ENCODE measurements at places on chromosomes 3 and 15.

- no peak for DNase-seq
These were observed 34.5 kb downstream of the ZIC4 start for GRCh38 chr3:147371771-147372340.

DNA sequence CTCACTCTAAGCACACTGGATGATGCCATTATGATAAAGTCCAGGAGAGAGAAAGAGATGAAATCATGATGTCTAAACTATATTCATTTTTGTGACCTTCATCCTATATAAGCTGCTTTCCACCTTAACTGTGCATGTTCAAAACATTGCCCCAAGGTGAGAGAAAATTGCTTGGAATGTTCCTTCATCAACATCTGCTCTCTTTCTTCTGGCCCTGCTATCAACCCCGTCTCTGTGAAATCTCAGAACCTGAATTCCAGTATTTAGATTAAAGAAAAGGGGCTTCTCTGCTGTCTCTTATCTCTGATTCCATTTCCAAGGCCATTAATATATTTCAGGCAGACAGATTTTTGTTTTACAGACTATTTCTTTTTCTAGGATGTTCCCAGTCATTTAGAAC lies 47.3 kb upstream of the PHLDB2 start:
- DNase-seq, result no peak

- DNase-seq, result no peak
These were observed 4.5 kb upstream of the DNAH1 start for GRCh38 chr3:52311576-52312119.

- DNase-seq, result no peak
These were observed 28.6 kb downstream of the DAPK2 start for GRCh38 chr15:64017591-64018163.

DNA sequence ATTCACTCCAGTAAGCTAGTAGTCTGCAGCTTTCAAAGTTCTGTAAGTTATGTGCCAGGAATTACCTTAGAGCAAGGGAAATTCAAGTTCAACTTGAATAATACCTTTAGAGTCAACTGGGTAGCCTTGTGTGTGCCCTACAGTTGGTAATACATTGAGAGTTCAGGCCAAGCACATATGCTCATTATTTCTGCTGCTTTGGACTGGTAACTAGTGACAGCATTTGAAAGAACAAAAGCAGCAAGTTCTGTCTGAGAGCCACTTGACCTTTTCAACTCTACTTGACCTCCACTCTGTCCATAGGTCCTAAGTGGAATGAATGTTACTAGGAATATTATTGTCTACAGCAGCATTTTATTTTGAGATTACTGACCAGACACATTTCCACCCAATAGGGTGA lies 723.5 kb downstream of the NLGN1 start:
- DNase-seq, result no peak

DNA sequence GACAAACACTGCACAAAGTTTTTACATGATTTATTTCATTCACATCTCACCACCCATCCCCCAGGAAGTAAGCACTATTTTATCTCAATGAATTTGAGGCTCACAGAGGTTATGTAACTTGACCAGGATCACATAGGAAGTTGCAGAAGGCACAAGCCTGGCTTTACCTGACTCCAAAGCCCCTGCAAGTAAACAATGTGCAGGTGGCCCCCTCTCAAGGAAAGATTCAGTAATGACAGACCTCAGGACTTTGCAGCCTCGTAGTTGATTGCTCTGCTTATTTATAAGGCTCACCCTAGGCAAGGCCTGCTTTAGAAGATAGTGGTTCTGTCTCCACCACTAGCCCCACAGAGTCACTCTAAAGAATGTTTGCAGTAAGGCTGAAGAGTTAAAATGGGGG lies 79.8 kb upstream of the MDFIC2 start:
- DNase-seq, result no peak

- no peak for DNase-seq
These were observed 140.6 kb upstream of the ABHD17C start for GRCh38 chr15:80554560-80554959.

GRCh38 chr15:48657950-48658591 lies 12.6 kb upstream of the FBN1 start:
- no peak for DNase-seq

GRCh38 chr3:152051501-152052404 lies 178.3 kb downstream of the SUCNR1 start:
- DNase-seq, result no peak

- DNase-seq, result no peak
These were observed 36.2 kb downstream of the FEM1B start for GRCh38 chr15:68313501-68314410.

GRCh38 chr3:124147946-124148345 lies 156.0 kb upstream of the ROPN1 start:
- DNase-seq, result no peak

- no peak for DNase-seq
These were observed 3.6 kb downstream of the STOML1 start for GRCh38 chr15:73988445-73988969.

DNA sequence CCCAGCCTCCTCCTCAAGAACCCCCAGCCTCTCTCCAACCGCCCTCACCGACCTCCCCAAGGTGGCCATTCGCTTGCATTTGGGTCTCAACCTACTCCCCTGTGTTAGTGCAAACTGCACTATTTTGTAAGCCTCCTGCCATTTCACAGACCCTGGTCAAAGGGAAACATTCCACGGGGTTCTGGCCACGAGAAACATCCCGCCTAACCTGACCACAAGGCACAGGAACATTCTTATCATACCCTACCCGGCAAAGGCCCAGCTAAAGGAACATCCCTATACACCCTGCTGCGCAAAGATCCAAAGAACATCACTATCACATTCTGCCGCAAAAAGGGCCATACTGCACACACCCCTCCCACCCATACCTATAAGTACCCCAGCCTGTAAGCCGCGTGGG lies 22.9 kb downstream of the RPSA start:
- DNase-seq, result no peak

DNA sequence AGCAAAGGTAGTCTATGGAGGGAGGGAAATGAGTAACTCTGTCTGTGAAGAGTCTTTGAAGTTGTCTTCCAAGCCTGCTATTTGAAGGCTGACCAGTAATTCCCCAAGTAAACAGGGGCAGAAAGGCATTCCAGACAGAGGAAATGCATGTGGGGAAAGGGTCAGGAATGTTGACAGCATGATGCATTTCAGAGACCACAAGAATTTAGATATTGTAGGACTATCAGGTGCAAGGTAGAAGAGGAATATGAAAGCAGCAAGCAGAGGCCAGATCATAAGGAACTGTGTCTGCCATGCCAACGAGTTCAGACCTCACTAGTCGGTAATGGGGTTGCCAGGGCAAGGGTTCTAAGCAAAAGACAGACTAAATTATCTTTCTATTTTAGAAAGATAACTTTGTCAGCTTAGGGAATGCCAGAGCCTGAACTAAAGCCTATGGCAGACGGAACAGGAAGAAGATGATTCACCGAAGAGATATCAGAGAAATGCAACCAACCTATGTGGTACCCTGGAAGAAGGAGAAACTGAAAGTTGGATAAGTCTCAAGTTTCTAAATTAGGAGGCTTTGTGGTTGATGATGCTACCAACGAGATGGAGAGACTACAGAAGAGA lies 327.0 kb upstream of the RORA start:
- DNase-seq, result no peak

- no peak for DNase-seq
These were observed 26.1 kb downstream of the GASK1A start for GRCh38 chr3:43005253-43005652.

DNA sequence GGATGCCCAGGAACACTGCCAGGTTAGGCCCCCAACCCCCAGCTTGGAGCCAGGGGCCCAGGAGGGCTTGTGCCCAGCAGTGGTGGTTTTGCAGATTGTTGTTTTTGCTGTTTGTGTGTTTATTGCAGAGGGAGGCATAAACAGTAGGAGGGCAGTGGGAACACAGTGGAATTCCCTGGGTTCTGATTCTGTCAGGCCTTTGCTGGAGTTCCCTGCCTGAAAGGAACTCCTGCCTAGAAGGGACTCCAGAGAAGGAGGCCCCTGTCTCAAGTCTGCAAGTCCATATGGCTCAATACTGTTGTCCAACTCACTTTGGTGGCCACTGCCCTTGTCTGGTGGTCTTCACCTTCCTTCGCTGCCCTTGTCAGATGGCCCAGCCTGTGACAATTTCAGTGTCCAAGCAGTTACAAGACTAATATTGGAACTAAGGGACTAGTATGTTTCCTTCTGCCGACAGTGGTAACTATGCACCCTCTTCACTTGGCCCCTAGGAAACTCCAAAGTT lies 47.4 kb upstream of the RAB6B start:
- DNase-seq, result no peak

DNA sequence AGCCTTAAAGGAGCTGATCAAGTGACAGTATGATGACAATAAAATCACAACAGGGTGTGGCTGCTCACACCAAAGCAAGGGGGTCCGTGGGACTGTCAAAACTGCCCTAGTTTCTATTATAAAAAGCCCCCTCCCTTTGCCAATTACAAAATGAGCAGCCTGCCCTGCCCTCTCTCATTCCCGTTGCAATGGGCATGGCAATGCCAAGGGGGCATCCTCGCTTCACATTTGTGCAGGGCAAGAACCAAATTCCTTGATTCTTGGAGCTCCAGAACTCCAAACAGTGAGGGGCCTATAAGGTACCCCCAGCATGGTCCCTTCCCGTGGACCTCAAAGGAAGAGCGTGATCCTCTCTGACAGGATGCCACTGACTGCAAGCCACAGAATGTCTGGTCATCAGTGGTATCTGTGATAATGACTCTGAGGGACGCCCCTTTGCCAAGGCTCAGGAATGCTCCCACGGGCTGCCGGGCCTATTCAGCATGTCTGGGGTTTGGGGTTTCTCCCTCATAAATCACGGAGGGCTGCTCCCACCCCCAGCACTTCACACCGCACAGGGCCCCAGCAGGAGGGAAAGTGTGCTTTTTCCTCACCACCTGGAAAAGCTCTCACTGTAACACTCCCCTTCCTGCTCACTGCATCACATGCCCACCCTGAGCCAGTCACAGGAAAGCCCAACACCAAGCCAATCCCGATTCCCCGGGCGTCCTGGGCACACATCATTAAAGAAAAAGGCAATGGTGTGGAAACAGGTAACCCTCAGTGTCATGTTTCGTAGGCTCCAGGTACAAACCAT lies 105.1 kb upstream of the TRPM1 start:
- no peak for DNase-seq

DNA sequence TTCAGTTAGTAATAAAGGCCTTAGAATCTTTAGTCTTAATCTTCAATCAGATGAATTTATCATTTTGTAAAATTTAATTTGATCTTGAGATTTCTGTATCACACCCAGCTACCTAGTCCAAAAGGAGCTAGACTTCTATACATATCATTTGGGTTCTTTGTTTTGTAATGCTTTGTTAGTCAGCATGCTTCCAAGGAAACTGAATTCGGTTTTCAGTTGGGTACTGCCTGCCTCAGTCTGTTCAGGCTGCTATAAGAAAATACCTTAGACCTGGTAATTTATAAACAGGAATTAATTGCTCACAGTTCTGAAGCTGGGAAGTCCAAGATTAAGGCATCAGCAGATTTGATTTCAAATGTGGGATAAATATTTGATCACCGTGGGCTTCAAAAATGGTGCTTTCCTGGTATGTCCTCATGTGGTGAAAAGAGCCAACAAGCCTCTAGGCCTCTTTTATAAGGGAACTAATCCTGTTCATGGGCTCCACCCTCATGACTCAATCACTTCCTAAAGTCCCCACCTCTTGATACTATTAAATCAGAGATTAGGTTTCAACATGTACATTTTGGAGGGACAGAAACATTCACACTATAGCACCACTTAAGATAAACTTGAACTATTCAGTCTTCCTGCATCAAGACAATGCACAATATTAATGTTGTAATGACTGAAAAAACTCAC lies 800.7 kb downstream of the NAALADL2 start:
- DNase-seq, result no peak

- no peak for DNase-seq
These were observed 9.1 kb downstream of the SLC6A1 start for GRCh38 chr3:11001658-11002021.

DNA sequence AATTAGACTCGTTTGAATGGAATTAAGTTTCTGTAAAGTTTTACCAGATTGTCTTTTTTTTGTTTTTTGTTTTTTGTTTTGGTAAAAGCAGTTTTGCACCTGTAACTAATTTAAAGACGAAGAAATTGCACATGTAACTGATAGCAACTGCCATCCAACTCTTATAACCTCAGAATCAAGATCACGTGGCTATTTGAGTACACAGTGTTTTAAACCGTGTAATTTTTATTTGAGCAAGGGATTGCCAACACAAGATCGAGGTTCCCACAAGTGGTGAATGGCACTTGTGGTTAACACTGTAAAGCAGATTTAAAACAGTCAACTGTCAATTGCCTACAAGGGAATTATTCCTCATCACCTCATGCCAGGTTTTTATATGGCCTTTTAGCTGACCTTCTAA lies 67.3 kb downstream of the PPARG start:
- DNase-seq, result no peak

GRCh38 chr3:168981396-168981795 lies 682.1 kb downstream of the MECOM start:
- no peak for DNase-seq

DNA sequence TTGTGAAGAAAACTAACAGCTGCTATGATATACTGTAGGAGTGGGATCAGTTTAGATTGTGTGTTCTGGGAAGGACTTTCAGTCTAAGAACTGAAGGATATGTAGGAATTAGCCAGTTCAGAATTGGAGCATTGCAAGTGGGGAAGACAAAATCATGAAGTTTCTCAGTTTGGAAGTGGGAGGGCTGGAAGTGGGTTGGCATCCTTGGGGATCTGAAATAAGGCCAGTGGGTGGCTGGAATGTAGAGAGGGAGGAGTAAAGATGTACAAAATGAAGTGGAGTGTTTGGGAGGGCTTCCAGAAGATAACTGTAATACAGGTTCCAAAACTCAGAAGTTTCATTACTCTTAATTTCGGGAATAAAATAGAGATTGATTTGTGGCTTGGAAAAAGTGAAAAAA lies 17.2 kb downstream of the SEC22A start:
- DNase-seq, result no peak

- no peak for DNase-seq
These were observed 28.9 kb downstream of the EAF1 start for GRCh38 chr3:15456321-15456720.

DNA sequence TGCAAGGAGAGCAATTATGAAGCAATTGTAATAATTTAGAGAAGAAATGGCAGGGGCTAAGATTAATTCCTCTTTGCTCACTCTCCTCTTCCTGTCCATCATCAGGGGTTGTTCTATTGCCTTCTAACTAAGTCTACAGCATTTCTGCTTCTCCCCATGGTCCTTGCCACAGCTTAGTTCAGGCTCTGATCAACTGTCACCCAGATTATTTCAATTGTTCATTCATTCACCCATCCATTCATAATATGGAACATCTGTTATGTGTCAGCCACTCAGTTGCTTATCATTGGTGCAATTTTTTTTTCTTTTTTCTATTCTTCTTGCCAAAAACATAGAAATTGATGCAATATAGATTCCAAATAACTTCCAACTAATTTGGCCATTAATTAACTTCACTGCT lies 93.2 kb downstream of the CD47 start:
- no peak for DNase-seq
